Thymus (tissue), 14 donors: ENCODE measurements at places on chromosomes 4 and X.
A peak's percentile ranks its signal among the peaks of the same experiment; 100 is the strongest.

GRCh38 chr4:82710197-82710929 is 88.2 kb downstream of the SCD5 start:
- DNase-seq, result no peak

DNA sequence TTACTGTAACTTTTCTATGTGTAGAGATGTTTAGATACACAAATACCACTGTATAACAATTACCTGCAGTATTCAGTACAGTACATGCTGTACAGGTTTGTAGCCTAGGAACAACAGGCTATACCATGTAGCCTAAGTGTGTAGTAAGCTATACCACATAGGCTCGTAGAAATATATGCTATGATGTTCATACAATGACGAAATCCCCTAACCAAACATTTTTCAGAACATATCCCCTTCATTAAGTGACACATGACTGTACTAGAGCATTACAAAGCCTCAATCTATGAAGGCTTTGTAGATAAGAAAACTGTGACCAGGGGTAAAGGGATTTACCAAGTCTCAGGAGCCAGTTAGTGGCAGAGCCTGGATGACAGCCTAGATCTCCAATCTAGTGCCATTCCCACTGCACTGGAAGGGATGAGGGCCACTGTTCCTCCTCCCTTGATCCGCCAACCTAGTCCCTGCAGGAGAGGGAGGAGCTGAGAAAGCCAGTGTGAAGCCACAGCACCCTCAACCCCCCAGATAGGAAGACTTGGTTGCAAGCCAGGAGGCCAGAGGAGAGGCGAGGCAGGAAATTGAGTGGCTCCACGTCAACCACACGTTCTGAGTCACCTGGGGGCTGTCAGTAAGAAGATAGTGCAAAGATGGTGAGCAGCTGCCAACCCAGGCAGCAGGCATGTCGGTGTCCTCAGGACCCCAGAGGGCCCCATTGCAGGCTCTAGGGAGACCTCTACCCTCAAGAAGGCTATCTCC is 227.7 kb downstream of the BCOR start:
- peak; percentile 49 for DNase-seq

DNA sequence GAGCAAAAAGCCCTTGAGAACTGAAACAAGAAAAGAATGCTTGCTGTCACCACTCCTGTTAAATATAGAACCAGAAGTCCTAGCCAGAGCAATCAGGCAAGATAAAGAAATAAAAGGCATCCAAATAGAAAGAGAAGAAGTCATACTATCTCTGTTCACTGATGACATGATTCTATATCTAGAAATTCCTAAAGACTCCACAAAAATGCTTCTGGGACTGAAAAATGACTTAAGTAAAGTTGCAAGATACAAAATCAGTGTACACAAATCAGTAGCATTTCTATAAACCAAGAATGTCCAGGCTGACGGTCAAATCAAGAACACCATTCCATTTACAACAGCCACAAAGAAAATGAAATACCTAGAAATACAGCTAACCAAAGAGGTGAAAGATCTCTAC is 552.7 kb upstream of the SLIT2 start:
- no peak for DNase-seq

GRCh38 chr4:100489305-100489704 is 28.5 kb downstream of the EMCN start:
- no peak for DNase-seq

DNA sequence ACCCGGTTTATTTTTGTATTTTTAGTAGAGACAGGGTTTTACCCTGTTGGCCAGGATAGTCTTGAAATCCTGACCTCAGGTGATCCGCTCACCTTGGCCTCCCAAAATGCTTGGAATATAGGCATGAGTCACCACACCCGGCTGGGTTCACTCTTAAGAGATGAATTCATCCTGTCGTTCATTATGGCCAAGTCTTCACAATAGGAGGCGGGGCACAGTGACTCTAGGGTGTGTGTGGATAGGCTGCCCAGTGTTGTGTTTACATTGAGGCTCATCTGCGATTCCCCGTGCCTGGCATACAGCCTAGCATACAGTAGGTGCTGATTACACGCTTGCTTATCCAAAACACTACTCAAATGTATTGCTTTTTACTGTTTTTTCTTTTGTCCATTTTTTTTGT is 41.3 kb upstream of the IGFBP7 start:
- no peak for DNase-seq

DNA sequence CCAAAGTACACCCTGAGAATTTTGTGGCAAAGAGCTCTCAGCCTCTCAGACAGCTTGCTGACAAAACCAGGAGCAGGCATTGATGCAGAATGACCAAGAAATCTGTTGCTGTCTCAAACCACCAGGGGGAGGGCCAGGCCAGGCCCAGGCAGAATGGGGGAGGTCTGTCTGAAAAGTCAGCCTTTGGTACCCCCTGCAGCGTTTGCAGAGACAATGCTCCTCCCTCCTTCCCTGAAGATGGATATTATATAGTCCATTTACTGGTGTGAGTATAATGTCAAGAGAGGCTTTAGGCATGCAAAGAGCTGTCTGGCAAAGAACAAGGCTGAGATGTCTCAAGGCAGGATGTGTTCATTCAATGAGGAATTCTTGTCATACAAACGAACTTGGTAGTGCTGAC is 52.9 kb upstream of the TRPC5OS start:
- DNase-seq, result no peak

- no peak for DNase-seq
These were observed 541.3 kb downstream of the GBA3 start for GRCh38 chr4:23234018-23234417.

DNA sequence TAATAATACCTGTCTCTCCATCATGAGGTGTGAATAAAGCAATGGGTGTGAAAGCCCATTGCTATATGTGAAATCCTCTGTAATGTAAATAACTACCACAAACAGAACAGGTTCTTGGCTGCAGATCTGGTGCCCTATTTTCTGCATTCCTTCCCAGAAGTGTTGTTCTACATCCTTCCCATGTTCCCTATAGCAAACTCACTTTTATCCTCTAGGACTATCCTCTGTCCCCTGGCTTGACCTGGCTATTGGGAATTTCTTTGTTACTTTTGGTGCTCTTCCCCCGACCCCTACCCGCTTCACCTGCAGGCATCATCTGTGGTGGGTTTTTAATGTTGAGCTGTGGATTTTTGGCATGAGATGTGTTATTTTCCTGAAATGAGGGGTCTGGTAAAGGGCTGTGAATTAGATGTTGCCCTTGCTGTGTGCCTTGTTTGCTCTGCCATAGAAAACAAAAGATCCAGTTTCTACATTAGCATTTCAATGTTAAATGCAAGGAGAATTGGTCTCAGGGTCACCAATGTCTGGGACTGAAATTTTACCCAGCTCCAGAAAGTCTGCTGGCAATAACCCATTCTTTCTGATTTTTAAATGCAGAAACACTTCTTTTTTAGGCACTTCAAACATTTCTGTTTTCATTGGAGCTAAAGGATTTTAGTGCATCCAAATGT is 13.6 kb upstream of the FREM3 start:
- no peak for DNase-seq

GRCh38 chr4:2424581-2424980 is 5.8 kb downstream of the CFAP99 start:
- DNase-seq, result no peak

- no peak for DNase-seq
These were observed 63.8 kb upstream of the GABRQ start for GRCh38 chrX:152573866-152574265.

DNA sequence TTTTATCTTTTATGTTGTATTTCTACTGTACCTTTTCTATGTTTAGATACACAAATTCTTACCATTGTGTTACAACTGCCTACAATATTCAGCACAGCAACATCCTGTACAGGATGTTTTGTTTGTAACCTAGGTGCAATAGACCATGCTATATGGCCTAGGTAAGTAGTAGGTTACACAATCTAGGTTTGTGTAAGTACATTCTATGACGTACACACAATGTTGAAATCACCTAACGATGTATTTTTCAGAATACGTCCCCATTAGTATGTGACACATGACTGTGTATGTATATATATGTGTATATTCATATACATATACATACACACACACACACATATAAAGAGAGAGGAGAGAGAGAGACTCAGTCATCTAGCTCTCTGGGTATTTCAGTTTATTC is 103.5 kb downstream of the CLNK start:
- DNase-seq, result no peak

GRCh38 chrX:106615041-106615440 is 3.3 kb downstream of the RADX start:
- DNase-seq, result no peak

DNA sequence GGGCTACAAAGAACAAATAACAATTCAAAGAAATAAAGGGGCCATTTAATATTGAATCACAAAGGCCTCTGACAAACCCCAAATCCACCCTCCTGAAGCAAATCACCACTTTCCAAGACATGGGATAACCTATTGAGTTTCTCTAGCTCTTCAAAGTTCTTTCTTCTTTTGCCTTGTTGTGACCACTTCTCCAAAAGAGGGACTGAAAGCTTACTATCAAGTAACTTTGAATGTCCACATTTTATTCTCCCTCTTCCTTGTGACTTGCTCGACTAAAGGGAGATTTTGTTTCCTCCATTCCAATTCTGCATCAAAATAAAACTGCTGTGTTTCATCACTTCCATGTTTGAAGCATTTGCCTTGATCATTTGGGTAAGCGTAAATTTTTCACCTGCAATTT is 166.6 kb upstream of the SLC7A11 start:
- DNase-seq, result no peak

DNA sequence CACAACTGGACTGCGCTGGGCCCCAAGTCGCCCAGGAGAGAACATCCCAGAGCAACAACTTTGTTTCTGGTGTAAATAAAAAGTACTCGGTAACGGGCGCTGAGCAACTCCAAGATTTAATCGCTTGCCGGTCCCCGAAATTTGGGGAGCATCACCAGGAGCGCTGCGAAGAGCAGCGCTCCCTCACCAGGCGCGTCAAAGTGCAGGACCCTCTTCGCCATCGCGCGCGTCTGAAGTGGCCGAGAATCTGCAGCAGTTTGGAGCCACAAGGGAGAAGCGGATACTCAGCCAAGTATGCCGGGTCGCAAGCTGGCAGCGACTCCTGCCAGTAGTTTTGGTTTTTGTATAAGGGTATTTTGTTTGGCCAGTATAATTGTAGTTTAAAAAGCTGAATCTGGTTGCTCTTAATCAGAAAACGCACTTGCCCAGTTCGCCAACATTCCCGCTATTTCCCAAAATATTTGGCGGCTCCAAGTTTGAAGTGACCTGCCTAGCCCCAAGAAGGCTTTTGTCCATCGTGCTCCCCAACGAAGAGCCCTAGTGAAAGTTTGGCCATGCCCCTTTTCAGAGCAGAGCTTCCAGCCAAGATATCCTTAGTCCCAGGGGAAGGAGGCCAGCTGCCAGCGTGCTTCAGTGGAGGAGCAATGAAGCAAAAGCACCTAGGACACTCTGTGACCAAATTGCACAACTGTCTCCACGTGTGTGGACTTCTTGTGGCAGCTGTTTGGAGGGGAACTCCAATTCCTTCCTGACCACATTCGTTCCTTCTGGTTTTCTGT is 557 bp upstream of the KDR start:
- no peak for DNase-seq

DNA sequence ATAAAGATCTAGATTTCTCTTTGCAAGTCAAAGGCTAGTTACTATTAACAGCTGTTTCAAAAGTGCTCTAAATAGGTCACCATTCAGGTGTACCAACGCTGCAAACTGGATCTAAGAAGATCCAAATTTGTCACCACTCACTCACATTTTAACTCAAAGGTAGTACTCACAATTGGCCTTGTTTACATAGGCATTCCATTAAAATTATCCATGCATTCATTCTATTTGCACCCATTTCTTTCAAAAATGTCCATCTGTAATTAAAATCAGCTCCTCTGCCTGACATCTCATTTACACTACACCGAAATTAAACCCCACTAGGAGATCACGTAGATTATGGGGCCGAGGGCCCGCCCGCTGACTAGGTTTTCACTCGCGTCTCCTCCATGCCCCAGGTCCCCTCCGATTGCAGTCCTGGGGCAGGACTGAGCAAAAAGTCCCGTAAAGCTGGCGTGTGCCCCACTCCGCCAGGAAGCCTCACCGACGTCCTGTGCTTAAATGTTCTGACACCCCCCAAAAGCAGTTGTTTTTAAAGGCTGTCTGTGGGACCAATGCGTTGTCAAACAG is 1.3 kb upstream of the ING2 start:
- no peak for DNase-seq

DNA sequence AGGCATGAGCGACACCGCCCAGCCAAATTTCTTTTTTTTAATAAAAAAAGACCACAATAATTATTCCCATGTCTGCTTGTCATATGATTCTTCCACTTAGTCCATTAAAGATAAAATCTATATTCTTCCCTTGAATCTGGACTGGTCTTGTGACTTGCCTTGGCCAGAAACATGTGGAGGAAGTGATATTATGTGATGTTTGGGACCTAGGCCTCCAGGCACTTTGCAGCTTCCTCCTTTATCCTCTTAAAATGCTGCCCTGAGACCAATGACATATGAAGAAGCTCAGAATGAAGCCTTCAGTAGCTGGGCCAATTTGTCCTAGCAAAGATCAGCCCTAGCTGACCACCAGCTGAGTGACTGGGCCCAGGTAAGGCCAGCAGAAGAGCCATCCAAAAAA is 250.0 kb downstream of the INPP4B start:
- DNase-seq, result no peak

DNA sequence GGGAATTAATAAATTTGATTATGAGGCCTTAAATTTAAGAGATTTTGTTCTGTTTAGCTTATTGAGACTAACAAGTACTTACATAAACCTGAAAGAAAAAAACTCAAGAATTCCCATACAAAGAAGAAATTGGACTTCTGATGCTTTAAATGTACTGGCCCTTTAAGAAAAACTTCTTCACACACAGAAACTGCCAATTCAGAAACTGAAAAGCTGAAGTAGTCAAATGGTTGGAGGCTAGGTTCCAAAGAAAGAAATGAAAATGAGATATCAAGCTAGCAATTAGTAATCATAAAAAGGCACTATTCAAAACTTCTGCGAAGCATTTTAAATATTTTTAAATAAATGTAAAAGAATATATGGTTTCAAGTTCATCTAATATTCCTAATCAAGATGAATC is 151.3 kb downstream of the THOC2 start:
- DNase-seq, result no peak

DNA sequence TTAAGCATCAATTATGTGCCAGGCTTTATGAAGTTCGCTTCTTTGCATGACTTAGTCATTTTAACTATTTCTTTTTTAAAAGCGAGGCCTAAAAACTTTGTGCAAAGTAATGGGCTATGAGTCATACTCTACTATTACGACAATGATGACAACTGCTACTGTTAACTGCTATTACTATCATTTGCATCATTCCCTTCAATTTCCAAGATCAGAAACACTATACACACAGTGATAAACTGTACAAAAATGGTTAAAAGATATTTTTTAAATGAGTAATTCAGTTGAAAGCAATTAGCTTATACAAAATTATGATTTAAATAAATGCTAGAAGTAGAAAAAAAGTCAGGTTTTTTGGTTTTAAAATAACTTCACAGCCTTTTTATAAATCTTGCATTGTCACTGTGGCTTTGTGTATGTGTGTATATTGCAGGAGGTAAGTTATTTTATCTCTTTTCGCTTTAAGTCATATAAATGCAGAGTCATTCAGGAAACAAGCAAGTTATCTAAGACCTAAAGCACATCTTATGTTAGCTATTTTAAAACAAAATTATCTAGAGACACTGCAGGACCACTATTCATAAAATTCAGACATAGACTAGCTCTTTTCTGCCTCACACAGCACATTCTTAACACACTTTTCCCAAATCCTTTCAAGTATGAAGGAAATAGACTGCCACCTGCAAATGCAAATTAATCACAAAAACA is 18.5 kb upstream of the CXCL3 start:
- no peak for DNase-seq
